ENCODE measurements at places on chromosomes 6 and 20.

DNA sequence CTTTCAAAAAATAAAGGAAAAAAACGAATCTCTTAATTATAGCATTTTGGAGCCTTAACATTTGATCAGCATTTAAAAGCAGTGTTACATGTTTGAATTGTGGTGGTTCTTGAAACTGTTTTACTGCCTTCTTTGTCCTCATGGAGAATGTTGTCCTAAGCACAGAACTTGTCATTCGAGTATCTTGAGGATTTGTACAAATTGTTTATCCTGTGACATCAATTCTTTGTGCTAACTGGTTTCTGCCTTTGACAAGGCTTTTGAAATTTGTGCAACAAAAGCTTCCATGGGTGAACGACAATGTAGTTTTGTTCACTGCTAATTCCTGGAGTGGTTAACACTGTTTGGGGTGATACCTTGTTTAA is 130.8 kb downstream of the SCAF8 start:
- no peak for DNase-seq

GRCh38 chr6:88587150-88587520 is 376.3 kb downstream of the RNGTT start:
- DNase-seq, result no peak

DNA sequence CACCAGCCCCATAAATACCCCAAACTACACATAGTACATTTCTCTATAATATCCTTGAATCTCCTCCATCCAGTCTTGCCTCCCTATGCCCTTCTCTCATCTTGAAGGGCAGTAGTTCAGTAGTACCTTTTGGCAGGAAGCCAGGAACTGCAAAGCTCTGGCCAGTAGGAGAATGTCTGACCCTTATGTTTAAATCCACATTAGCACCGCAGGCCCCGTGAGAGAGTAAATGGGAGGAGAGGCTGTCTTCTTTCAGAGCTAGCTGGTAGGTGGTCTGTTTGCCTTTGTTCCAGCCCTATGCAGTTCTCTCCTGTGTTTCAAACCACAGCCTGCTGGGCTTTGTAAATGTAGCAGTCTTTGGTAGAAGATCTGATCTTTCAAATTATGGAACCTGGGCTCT is 690.7 kb downstream of the DOK5 start:
- DNase-seq, result no peak

- no peak for DNase-seq
These were observed 43.0 kb upstream of the HIVEP1 start for GRCh38 chr6:11969092-11969491.

- DNase-seq, result no peak
These were observed 188.7 kb upstream of the FBXL4 start for GRCh38 chr6:99136488-99136887.

DNA sequence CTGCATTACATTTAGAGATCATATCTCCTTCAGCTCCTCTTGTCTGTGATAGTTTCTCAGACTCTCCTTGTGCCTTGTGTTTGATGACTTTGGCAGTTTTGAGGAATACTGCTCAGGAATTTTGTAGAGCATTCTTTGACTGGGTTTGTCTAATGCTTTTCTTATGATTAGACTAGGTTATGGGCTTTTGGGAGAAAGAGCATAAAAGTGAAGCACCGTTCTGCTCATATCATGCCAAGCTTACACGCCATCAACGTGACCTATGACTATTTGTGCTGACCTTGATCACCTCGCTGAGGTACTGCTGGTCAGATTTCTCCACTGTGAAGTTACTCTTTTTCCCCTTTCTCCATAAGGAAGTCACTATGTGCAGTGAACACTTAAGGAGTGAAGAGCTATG is 256.0 kb downstream of the LY86 start:
- DNase-seq, result no peak

DNA sequence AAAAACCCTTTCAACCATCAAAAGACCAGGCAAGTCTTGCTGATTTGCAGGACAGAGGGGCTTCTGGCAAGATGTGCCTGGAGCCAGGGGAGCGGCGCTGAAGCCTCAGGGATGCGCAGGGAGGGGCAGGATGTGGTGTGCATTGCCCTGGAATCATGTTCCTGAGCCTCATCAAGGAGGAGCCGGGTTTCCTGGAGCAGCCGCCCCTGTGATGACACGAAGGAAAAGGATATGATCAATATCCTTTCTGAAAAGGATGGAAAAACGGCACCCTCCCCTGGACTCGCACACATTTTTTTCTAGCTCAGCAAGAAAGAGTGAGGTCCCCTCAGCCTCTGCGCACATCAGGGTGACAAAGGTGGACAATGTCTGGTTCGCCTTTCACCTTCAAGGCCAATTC is 173.1 kb upstream of the SSTR4 start:
- no peak for DNase-seq

- DNase-seq, result no peak
These were observed 104.9 kb upstream of the IYD start for GRCh38 chr6:150263765-150264404.

DNA sequence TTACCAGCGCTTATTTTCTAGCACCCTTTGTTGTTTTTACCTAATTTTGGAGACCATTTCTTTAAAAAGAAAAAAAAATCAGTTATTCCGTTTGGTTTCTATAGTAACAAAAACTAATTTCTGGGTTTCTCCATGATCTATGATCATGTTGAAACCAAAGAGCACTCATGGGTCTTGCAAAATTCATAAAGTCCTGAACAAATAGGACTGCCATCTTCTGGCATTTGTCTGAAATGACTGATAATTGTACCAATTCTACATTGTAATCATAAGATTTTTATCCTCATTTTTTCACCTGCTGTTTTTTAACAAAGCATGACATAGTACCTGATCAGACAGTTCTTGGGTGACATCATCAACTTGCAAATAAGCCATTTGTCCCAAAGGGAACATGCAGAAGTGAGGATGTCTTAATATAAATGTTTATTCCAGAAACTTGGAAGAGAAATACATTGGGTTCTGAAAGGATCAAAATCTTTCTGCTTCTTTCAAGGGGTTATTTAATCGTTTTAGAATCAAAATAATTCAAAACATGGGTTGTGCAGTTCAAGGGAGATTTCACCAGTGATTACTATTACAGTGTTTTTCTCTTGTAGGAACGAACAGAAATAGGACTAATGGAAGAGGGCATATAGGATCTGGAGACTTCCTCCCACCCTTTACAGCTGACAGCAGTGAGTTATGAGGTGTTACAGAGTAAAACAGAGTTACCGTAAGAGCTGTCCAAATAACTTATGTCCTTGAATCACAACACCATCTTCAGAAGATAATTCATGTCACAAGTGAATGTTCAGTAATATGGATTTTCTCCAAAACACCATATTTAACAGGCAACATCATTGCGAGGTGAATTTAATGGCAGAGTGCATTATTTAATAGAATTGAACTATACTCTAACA is 87.1 kb upstream of the GJE1 start:
- DNase-seq, result no peak

- no peak for DNase-seq
These were observed 9.7 kb upstream of the MARCKS start for GRCh38 chr6:113847447-113847846.

DNA sequence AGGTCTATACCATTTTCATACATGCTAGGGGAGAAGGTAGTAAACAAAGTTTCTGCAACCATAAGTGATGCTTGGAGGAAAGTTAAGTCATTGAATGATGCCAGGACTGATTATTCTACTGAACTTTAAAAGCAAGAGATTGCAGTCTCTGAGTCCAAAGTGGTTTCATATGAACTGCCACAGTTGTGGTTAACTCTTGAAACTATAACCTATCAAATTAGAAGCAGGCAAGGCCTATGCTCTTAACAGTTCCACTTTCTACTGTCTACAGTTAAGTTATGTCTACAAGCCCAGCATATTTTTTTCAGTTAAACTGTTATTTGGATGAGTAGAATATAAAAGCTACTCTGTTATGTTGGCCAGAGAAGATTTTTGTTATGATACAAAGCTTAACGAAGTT is 326.5 kb upstream of the RUNX2 start:
- no peak for DNase-seq

DNA sequence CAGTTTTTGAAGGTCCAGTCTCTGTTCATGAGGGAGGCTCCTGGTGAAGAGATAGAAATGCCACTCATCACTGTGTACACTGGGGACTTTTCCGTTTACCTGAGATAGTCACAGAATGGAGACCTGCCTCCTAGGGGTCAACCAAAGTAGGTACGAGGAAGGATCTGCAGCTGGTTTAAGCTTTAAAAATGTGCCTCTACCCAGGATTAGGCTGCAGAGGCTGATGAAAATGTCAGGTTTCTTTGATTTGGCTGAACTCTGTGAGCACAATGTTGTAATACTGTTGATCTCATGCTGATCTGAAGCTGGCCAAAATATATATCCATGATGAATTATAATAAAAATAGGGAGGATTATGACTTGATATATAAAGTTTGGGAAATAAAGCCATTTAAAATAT is 182.7 kb downstream of the ADAT2 start:
- DNase-seq, result no peak

DNA sequence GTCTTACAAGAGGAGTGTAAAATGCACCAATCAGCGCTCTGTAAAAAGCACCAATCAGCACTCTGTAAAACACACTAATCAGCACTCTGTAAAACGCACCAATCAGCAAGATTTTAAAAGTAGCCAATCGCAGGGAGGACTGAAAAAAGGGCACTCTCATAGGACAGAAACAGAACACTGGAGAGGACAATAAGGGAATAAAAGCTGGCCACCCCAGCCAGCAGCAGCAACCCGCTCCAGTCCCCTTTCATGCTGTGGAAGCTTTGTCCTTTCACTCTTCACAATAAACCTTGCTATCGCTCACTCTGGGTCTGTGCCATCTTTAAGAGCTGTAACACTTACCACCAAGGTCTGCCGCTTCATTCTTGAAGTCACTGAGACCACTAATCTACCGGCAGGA is 1.7 kb upstream of the AIG1 start:
- DNase-seq, result no peak

- no peak for DNase-seq
These were observed 41.1 kb upstream of the TRDN start for GRCh38 chr6:123677897-123678296.

- no peak for DNase-seq
These were observed 329.1 kb downstream of the SAMD5 start for GRCh38 chr6:147837540-147837939.

- no peak for DNase-seq
These were observed 199.8 kb downstream of the PLCB1 start for GRCh38 chr20:8331740-8332412.

DNA sequence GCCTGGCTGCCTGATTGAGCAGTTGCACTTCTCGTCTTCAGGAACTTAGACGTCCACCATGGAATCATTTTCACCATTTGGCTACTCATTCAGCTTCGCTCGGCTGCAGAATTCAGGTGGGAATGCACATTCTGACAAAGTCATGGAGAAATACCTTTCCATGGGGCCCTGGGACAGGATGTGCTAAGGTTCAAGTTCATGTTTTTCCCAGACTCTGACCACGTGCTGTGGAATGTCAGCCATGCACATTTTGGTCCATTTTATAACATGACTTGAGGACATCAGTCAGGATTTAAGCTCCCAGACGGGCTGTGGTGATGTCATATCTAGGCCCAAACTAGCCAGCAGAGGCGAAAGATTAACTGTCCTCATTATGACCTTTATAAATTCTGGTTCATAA is 205.3 kb downstream of the TBXT start:
- no peak for DNase-seq

DNA sequence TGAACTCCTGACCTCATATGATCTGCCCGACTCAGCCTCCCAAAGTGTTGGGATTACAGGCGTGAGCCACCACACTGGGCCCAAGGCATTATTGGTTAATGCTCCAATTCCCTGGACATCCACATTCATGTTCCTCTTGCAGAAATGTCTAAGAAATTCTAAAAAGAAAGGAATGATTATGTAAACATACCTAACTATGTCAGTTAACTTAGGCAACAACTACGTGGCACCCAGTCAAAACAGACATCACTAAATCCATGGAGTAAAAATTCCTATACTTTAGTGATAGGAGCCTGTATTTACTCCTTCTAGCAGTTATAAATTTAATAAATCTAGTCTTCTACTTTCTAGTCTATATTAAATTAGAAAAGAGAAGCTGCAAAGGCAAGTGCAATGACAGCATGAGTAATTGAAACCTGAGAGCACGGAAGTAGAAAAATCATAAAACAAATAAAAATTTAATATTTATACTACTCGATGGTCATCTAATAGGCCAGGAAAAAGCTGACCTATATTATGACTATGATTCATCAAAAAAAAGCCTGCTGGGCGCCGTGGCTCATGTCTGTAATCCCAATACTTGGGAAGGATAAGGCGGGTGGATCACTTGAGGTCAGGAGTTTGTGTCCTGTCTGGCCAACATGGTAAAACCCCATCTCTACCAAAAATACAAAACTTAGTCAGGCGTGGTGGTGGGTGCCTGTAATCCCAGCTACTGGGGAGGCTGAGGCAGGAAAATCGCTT is 4.2 kb downstream of the AHI1 start:
- no peak for DNase-seq

DNA sequence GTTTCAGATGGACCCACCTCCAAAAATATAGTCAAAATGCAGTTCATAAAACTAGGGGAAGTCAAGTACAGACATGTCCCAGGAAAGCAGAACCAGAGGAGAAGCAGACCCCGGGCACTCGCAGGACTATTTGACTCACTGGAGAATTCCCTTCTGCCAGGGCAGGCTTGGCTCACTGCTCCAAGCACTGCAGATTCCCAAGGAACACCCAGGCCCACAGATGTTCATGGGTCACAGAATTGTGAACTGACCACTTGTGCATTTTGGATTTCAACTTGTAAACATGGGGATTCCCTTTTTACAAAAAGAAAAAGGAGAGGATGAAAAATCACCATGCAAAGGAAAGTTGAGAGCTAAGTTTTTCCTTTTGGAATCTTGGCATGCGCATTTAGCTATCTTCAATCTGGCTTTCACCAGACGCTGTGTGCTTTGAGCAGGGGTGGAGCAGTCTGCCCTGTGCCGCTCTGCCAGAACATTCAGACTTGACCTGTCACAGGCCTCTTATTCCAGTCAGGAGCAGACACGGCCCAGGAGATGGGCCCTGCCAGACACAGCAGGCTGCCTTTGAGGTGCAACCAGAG is 237.5 kb upstream of the TAB2 start:
- no peak for DNase-seq

GRCh38 chr6:42104095-42104803 is 38.2 kb downstream of the C6orf132 start:
- DNase-seq, result no peak

GRCh38 chr6:53837865-53838769 is 43.3 kb downstream of the LRRC1 start:
- DNase-seq, result no peak

- DNase-seq, result no peak
These were observed 140.3 kb downstream of the ANKRD60 start for GRCh38 chr20:58088105-58088504.

- DNase-seq, result no peak
These were observed 9.4 kb upstream of the STX11 start for GRCh38 chr6:144140867-144141266.

DNA sequence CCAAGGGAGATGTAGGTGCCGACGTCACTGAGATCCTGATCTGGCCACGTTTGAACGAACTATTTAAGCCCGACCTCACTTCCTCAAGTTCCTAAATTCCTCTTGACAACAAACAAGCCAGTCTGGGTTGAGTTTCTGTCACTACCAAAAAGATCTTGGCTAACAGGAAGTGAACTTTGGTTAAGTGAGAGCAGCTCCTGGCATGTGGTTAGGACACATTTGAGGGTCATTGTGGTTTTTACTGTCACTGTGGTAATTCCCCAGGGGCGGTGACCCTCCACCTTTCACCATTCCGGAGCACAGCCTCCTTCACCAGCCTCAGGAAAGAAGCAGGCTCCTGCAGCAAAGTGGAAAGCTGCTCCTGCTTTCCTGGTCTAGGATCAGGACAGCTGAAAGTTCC is 43.1 kb upstream of the ZNF831 start:
- no peak for DNase-seq

Measured in cerebellar nuclear complex (tissue), 1 donor.